ENCODE measurements at places on chromosomes 3 and 15. TPM values are rescaled to one million over a fixed set of nuclear protein-coding genes. Genes with fewer than 3 reads are reported as not detected.

Gene SCG3
- not detected for total RNA-seq

Gene MYZAP
- not detected for total RNA-seq

Gene C3orf85
- not detected for total RNA-seq

Gene GOLGA8O
- total RNA-seq: 0.36 TPM

DNA sequence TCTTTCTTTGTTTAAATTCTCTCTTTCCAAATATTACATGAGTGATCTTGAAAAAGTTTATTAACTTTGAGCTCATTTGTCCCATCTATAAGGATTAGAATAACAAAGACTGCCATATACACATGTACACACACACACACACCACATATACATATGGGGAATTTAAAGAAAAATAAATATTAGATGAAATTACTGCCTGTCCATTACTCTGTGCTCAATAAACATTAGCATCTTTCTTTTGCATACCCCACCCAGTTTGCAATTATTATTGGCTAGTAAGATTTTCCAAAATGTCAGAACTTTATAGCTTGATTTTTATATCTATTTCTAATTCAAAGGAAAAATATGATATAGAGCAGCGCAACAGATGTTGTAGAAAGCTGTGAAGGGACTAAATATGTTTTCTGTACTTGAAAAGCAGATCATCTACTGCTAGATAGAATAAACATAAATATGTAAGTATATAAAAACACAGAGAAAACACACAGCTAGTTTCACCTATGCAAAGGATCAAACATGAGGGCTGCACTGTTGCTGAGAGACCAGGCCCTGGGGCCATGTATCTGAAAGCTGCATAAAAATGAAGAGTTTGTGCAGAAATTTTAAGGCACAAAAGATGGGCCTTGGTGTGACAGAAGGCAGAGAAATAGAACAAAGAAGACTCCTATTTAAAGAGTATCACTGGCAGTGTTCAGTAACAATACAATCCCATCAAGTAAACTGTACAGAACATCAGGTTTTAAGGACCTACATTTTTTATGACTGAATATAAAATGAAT, 114.2 kb upstream of the NECTIN3 start:
- DNase-seq: no peak

GRCh38 chr3:186042521-186043202, 66.2 kb downstream of the ETV5 start:
- DNase-seq: peak; percentile 56

DNA sequence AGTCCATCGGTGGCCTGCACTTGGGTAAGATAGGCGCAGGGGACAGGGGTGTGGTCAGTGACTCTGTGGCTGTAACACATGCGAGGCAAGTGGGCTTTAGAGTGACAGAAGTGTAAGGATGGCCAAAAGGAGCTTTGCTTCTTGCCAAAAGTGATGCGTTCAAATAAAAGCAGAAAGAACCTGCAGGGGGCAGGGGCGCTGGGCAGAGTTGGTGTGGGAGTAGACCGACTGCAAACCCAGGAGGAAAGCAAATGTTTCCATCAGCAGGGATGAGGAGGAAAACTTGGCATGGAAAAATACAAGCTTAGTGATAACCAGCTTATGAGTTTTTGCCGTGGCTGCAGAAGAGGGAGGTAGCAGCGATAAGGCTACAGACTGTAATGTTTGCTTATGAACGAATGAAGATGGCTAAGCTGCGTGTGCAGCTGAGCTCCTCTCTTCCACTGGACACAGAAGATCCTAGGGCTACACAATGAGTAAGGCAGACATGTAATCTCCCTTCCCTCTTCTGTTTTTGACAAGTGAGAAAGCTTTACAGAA, 149.4 kb downstream of the WNT5A start:
- DNase-seq: no peak

DNA sequence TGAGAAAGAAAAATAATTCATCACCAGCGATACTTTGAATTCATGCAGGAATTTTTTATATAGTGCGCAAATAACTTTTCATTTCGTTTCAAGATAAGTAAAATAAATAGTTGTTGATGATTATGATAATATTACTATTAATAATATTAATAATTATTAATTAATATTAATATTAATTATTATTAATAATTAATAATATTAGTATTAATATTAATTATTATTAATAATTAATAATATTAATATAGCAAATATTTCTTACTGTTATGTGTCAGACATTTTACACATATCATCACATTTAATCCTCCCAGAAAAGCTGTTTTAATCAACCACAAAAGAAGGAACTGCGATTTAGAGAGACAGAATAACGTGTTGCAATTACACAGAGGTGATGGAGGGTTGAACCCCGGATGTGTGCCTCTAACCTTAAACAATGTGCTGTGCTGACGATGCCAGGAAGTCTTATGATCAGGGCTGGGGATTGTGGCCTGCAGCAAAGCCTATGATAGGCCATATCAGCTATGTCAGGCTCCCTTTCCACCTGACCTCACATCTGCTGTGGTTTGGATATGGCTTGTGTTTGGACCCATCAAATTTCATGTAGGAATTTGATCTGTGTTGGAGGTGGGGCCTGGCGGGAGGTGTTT, 263.5 kb upstream of the NR2F2 start:
- no peak for DNase-seq

GRCh38 chr15:51756482-51756881, 5.1 kb downstream of the TMOD2 start:
- DNase-seq: no peak
